ENCODE measurements at places on chromosomes 3 and 15. TPM values are rescaled to one million over a fixed set of nuclear protein-coding genes. Genes with fewer than 3 reads are reported as not detected.

DNA sequence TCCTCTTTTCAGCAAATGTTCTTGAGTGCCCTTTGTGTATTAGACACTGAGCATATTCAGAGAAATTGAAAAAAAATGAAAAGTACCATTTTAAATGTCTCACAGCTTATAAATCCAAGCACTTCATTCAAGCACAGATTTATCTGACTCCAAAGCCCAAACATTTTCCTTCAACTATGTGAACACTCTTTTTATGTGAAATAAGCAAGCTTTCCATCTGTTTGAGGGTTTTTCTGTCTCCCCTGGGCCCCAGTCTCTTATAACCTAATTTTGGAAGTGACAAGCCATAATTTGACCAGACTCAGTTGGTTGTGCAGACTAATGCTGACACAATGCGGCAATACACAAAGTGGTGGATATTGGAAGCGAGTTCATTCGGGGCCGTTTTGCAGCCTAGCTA lies 170.3 kb downstream of the CNTN6 start:
- DNase-seq: peak; percentile 87

GRCh38 chr3:66428733-66429132 lies 72.1 kb downstream of the LRIG1 start:
- peak; percentile 70 for DNase-seq

DNA sequence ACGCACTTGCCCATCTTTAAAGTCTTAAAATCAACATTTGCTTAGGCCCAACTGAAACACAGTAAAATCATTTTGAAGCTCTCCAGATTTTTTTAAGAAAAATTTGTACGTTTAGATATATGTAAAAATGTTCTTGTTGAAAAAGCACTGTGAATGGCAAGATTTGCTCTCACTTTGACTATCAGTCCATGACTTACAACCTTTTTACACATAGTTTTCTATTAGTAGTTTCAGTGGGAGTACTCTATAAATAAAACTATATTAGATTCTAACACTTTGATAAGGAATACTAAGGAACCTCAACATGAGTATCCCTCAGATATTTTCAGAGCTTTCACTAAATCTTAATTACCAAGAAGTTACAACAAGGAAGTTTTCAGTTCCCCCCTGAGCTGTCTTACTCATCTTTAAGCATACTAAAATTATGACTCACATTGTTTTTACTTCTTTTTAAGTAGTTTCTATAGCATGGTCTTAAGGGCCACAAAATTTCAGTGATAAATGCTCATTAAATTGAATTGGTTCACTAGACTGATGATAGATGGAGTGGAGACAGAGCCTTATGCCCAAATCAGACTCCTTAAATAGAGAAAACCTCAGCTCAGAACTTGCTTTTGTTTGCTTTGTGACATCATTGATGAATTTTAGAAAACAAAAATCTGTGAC lies 31.6 kb upstream of the RAP2B start:
- DNase-seq: no peak

- no peak for DNase-seq
Observed at GRCh38 chr15:100714034-100714748, 111.8 kb downstream of the ASB7 start.

- DNase-seq: no peak
Observed at GRCh38 chr3:43817825-43818224, 127.1 kb downstream of the ABHD5 start.

GRCh38 chr3:51706788-51707731 lies at the start of gene GRM2:
Gene GRM2, plus strand, starts transcription at chr3:51707068. Its CDS starts 1,916 bp downstream, at chr3:51708984.
- DNase-seq: peak; percentile 94

GRCh38 chr3:40725031-40725430 lies 200.3 kb downstream of the ZNF621 start:
- no peak for DNase-seq

- no peak for DNase-seq
Observed at GRCh38 chr15:40379853-40380252, 2.7 kb upstream of the KNSTRN start.

GRCh38 chr3:69033470-69033869 lies 18.7 kb downstream of the TMF1 start:
- no peak for DNase-seq

- DNase-seq: no peak
Observed at GRCh38 chr15:48887144-48887543, 9.2 kb downstream of the EID1 start.

Gene LOXL1
- 25.3 TPM for total RNA-seq

Gene AADAC
- 9.2 TPM for total RNA-seq

Measured in lung (tissue), 17 donors.